ENCODE measurements at places on chromosomes 5 and 9. TPM values are rescaled to one million over a fixed set of nuclear protein-coding genes. Genes with fewer than 3 reads are reported as not detected.

The DRD1 gene
- 0.08 TPM for total RNA-seq

The LOX gene
- total RNA-seq: 2.4 TPM

The AQP7 gene
- total RNA-seq: 37.6 TPM

The BRINP1 gene
- 1.7 TPM for total RNA-seq

The SLC34A1 gene
- total RNA-seq: 0.19 TPM

The OLFML2A gene
- 2.6 TPM for total RNA-seq

The SNCAIP gene
- 16.1 TPM for total RNA-seq

The HMMR gene
- 20.9 TPM for total RNA-seq

The RORB gene
- 1.5 TPM for total RNA-seq

The ZNG1C gene
- 39.0 TPM for total RNA-seq

The CCL21 gene
- 1.7 TPM for total RNA-seq

The MTMR12 gene
- total RNA-seq: 59.2 TPM

The NTNG2 gene
- 29.0 TPM for total RNA-seq

The SLC2A6 gene
- 3.5 TPM for total RNA-seq

The LCN15 gene
- 0.68 TPM for total RNA-seq

The ANXA1 gene
- 13.4 TPM for total RNA-seq

The SLC6A7 gene
- not detected for total RNA-seq

The ZFP37 gene
- 3.4 TPM for total RNA-seq

All from testis (tissue), 5 donors.